ENCODE measurements at places on chromosomes 3 and 15.

DNA sequence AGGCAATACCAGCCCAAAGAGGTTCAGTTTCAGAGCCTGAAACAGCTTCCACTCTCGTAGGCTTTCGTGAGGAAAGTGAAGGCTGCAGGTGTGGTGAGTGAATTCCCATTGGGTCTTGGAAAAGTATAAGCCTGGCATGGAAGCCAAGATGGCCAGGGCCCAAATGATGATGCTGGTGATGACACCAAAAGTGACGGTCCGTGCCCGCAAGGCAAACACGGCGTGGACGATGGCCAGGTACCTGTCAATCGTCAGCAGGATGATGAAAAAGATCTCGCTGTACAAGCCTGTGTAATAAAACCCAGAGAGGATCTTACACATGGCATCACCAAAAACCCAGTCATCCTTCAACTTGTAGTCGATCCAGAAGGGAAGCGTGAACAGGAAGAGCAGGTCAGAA is 4.4 kb downstream of the CCR1 start:
- H3K4me1 ChIP-seq, result peaks cover 4% of the 10 kb centered on the region
- no peak overlapping the region for H3K27ac ChIP-seq
- no peak overlapping the region for H3K4me3 ChIP-seq
- H3K27me3 ChIP-seq, result no peaks in the 10 kb centered on the region
- DNase-seq, result no peak
- no peaks in the 10 kb centered on the region for H3K36me3 ChIP-seq

DNA sequence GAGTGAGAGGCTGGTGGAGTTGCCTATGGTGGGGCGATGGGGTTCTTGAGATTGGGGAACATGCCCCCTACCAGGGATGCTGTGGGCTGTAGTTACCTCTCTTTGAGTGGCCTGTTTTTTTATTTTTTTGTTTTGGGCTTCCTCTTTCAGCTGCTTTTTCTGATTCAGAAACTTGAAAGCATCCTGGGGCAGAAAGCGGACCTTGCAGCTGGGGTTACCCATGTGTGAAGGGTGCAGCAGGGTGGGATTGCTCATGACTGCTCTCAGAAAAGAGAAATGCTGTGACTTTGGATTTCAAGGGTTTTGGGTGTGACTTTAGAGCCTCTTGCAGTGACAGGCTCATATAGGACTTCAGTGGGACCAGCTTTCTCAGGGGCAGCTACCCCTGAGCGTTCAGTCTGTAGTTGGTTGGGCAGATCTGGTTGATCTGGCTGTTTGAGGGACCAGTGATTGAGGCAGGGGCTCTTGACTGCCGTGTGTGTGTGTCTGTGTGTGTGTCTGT is 1.8 kb downstream of the LIMD1 start:
- H3K27ac ChIP-seq, result no peak overlapping the region
- peaks cover 52% of the 10 kb centered on the region for H3K4me1 ChIP-seq
- peaks cover 6% of the 10 kb centered on the region for H3K27me3 ChIP-seq
- peaks cover 8% of the 10 kb centered on the region for H3K36me3 ChIP-seq

DNA sequence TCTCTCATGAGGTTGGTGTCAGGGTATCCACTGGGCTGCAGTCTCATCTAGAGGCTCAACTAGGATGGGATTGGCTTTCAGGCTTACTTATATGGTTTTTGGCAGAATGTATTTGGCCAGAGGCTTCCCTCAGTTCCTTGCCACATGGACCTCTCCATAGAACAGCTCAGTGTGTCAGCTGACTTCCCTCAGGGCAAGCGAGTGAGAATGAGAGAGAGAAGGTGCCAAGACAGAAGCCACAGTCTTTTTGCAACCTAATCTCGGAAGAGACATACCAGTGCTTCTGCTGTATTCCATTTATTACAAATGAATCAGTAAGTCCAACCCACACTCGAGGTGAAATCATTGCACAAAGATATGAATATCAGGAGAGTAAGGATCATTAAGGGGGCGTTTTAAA is 129.2 kb downstream of the CCNL1 start:
- H3K4me3 ChIP-seq, result no peak overlapping the region
- no peaks in the 10 kb centered on the region for H3K4me1 ChIP-seq
- no peaks in the 10 kb centered on the region for H3K27me3 ChIP-seq
- no peak overlapping the region for H3K27ac ChIP-seq
- no peaks in the 10 kb centered on the region for H3K36me3 ChIP-seq
- DNase-seq, result no peak

GRCh38 chr15:95840004-95840403 is 490.5 kb upstream of the NR2F2 start:
- no peak overlapping the region for H3K4me3 ChIP-seq
- no peaks in the 10 kb centered on the region for H3K36me3 ChIP-seq
- no peak for DNase-seq
- peaks cover 53% of the 10 kb centered on the region for H3K4me1 ChIP-seq

DNA sequence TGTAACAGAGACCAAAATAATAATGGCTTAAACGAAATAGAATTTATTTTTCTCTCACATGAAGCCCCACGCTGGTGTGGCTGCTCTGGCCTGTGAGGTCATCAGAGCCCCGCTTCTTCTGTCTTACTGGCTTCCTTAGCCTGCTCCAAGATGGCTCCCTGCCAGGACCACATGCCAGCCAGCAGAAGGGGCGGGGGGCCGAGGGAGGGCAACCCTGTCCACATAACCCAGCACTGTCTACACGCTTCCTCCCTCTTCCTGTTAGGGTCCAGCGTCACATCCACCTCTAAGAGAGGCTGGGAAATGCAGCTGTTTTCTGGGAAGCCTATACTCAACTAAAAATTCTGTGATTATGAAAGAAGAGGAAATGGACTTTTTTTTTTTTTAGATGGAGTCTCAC is 107.9 kb upstream of the DLG1 start:
- H3K27ac ChIP-seq, result no peak overlapping the region
- no peak for DNase-seq
- no peak overlapping the region for H3K4me3 ChIP-seq
- peaks cover 9% of the 10 kb centered on the region for H3K36me3 ChIP-seq
- H3K4me1 ChIP-seq, result peaks cover 53% of the 10 kb centered on the region

GRCh38 chr3:194386066-194386465 is 13.0 kb downstream of the GP5 start:
- peaks cover 20% of the 10 kb centered on the region for H3K27me3 ChIP-seq
- no peak for DNase-seq
- H3K36me3 ChIP-seq, result peaks cover 17% of the 10 kb centered on the region
- no peak overlapping the region for H3K27ac ChIP-seq
- H3K4me1 ChIP-seq, result peaks cover 57% of the 10 kb centered on the region

GRCh38 chr15:89358435-89358754 is 23.8 kb upstream of the POLG start:
- peaks cover 98% of the 10 kb centered on the region for H3K27me3 ChIP-seq
- H3K27ac ChIP-seq, result no peak overlapping the region

DNA sequence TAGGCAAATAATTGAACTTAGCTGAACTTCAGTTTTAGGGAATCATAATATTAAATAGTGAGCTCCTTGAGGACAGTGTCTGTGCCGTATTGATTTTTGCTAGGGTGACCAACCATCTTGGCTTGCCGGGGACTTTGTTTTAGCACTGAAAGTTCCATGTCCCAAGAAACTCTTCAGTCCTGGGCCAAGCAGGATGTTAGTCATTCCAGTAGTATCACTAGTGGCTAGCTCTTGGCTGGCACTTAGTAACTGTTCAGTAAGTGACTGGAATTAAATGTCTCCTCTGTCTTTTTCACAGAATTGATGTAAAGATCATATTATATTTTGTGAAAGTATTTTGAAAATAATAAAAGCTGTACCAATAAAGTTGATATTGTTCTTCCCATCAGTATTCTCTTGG is 42.3 kb downstream of the RSRC1 start:
- H3K36me3 ChIP-seq, result peaks cover 40% of the 10 kb centered on the region
- H3K4me3 ChIP-seq, result no peak overlapping the region
- no peaks in the 10 kb centered on the region for H3K27me3 ChIP-seq
- no peak overlapping the region for H3K27ac ChIP-seq

- H3K4me3 ChIP-seq, result no peak overlapping the region
- no peak for DNase-seq
- H3K27ac ChIP-seq, result no peak overlapping the region
- peaks cover 88% of the 10 kb centered on the region for H3K36me3 ChIP-seq
- no peaks in the 10 kb centered on the region for H3K4me1 ChIP-seq
These were observed 23.8 kb upstream of the NMB start for GRCh38 chr15:84681831-84682230.

GRCh38 chr15:95277266-95277665 is 1045.9 kb downstream of the MCTP2 start:
- H3K4me1 ChIP-seq, result peaks cover 28% of the 10 kb centered on the region
- H3K27ac ChIP-seq, result peak overlapping the region; percentile 89
- H3K36me3 ChIP-seq, result peaks cover 23% of the 10 kb centered on the region
- H3K4me3 ChIP-seq, result no peak overlapping the region

DNA sequence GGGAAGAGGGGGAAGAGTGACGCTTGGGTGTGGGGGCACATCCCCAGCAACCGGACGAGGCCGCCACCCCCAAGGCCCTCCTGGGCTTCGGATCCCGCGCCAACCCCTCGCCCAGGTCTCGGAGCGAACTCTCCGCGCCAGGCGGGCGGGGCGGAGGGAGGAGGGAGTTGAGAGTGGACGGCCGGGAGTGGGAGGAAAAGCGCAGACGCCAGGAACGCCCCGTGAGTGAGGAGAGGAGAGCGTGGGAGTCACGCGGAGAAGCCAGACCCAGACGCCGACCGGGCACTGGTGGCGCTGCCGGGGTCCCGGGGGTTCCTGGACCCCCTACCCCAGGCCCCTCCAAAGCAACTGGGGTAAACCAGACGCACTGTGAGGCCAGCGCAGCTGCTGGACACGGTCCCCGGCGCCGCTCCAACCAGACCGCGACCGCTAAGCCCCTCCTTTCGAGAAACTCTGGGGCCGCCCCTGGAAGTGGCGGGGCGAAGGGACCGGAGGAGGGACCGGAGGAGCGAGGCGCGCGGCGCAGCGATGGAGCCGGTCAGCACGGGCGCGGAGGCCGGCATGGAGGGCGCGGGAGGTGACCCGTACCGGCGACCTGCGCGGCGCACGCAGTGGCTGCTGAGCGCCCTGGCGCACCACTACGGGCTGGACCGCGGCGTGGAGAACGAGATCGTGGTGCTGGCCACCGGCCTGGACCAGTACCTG is at the start of gene EFCC1:
EFCC1 (plus strand) TSS at position 204 of the 705 bp plus-strand sequence; CDS start at position 529, 325 bp downstream.
- DNase-seq, result peak; percentile 74
- H3K27ac ChIP-seq, result no peak within 1 kb of the TSS
- H3K4me3 ChIP-seq, result peak within 1 kb of the TSS; percentile 77
- H3K36me3 ChIP-seq, result no peaks in the 10 kb centered on the region

GRCh38 chr3:82423268-82424030 is 662.0 kb upstream of the GBE1 start:
- peaks cover 5% of the 10 kb centered on the region for H3K4me1 ChIP-seq
- no peaks in the 10 kb centered on the region for H3K27me3 ChIP-seq
- H3K36me3 ChIP-seq, result no peaks in the 10 kb centered on the region
- no peak overlapping the region for H3K4me3 ChIP-seq

DNA sequence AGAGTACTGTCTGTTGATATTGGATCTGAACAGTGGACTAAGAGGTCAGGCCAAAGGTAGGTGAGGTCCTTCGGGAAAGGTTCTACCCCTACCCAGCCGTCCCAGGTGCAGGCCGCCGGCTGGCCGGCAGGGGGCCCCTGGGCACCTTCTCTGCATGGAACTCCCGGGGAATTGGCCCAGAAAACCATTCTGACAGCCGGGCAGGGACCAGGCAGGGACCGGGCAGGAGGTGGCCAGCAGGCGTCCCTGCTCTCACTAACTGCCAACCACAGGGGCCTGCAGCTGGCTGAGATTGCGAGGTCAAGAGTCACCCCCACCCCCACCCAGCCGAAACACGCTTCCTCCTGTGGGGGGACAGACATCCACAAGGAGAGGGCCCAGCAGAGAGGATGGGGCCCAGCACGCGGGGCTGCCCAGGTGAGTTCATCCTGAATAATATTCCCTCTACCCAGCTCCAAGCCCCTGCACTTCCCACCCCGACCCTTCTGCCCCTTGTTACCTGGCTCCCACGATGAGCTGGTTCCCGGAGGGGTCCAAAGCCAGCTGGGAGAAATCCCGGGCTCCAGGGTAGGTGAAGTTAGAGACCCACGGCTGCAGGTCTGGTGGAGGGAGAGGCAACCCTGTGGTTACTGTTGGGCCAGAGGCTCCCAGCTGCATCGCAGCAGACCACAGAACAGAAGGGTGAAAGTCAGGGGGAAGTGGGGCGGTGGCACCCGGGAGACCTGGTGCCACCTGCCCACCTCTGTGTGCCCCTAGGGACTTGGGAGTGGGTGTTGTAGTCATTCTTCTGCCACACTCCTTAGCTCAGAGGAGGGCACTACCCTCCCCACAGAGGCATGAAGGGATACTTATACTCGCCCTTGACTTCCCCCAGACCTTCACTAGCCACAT is 84.4 kb downstream of the SEMA5B start:
- H3K27me3 ChIP-seq, result peaks cover 12% of the 10 kb centered on the region
- no peak overlapping the region for H3K27ac ChIP-seq
- H3K4me3 ChIP-seq, result no peak overlapping the region
- H3K4me1 ChIP-seq, result peaks cover 23% of the 10 kb centered on the region

GRCh38 chr3:69890084-69890483 is 109.4 kb upstream of the SAMMSON start:
- H3K27ac ChIP-seq, result no peak overlapping the region
- DNase-seq, result no peak
- peaks cover 5% of the 10 kb centered on the region for H3K4me1 ChIP-seq

GRCh38 chr3:124896824-124897526 is 9.8 kb upstream of the ITGB5 start:
- no peaks in the 10 kb centered on the region for H3K4me1 ChIP-seq
- no peaks in the 10 kb centered on the region for H3K36me3 ChIP-seq
- H3K27me3 ChIP-seq, result peaks cover 14% of the 10 kb centered on the region
- DNase-seq, result no peak

GRCh38 chr15:74010929-74011540 is 16.5 kb downstream of the PML start:
- H3K27ac ChIP-seq, result peak overlapping the region; percentile 91
- peaks cover 49% of the 10 kb centered on the region for H3K4me1 ChIP-seq
- peak overlapping the region; percentile 5 for H3K4me3 ChIP-seq
- DNase-seq, result no peak

GRCh38 chr3:8899876-8900460 is 63.3 kb downstream of the RAD18 start:
- no peaks in the 10 kb centered on the region for H3K27me3 ChIP-seq
- H3K27ac ChIP-seq, result no peak overlapping the region
- DNase-seq, result no peak
- H3K4me3 ChIP-seq, result no peak overlapping the region

DNA sequence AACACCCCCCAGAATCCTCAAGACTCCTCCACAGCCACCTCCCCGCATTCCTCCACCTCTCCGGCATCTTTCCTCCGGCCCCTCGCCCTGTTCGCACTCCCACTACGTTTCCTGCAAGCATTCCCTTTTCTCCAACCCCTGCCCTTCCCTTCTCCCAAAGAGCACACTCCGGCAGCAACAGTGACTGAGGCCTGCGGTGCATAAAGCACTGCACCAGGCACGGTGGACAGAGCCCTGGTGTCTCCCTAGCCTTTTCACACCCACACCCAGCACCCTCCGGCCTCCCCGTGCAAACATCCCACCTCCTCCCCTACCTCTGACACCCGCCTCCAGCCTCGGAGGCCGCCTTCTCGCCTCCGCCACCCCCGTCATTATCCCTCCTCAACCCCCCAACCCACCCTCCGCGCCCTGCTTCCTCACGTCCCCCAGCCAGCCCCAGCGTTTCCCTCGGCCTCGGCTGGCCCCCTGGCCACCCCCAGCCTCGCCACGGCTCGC is 577 bp downstream of the ZNF148 start:
- H3K27ac ChIP-seq, result peak overlapping the region; percentile 93
- peak; percentile 54 for DNase-seq
- H3K27me3 ChIP-seq, result peaks cover 9% of the 10 kb centered on the region
- peak overlapping the region; percentile 95 for H3K4me3 ChIP-seq
- peaks cover 34% of the 10 kb centered on the region for H3K4me1 ChIP-seq

Data from nephron progenitor cell (in vitro differentiated cells).